Naive B cell (primary cell): ENCODE measurements at places on chromosomes 16 and 17. TPM values are rescaled to one million over a fixed set of nuclear protein-coding genes. Genes with fewer than 3 reads are reported as not detected.

DNA sequence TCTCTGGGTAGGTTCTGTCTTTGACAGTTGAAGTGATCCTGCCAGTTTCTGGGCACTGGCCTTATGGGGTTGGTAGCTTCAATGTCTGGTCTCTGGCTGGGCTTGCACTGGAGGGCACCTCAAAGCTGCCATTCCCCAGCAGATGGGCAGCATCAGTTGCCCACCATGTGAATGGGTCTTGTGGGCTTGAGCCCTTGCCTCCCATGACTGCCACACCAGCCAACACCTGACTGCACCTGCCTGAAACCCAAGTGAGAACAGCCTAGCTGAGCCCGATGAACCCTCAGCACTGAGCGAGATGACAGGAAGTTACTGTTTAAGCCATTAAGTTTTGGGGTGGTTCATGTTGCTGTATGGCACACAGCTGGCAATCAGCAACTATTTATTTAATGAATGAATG lies 69.1 kb upstream of the AXIN2 start:
- DNase-seq = no peak

DNA sequence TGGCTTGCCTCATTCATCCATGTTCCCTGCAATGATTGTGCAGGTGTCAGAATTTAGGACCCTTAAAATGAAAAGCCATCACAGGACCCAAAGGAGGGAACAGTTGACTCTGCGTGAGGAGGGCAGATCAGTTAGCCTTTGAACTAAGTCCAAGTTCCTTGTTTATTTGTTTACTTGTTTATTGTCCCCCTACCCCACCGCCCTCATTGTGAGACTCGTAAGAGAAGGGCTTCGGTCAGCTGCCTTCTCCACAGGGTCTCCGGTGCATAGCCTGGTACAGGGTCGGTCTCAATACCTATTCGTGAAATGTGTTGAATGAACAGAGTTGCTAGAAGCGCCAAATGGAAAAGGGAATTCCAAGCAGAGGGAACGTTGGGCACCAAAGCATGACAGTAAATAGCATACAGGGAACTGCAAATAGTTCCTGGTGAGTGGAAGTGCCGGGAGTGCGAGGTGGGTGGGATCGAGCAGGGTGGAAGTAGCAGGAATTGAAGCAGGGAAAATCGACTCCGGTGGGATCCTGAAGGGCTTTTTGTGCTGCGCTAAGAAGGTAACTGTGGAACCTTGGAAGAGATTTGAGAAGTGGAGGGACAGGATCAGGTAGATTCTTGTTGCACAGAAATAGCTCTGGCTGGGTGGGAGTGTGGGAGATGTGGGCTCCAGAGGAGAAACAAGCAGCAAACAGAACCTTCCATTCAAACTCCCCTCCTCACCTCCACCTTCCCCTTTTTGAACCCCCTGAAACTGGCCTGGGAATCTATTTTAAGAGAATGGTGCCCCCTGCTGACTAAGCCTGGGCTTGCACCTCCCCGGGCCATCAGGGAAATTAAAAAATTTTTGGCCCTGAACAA lies 12.7 kb downstream of the SLC35B1 start:
- DNase-seq = peak; percentile 76

DNA sequence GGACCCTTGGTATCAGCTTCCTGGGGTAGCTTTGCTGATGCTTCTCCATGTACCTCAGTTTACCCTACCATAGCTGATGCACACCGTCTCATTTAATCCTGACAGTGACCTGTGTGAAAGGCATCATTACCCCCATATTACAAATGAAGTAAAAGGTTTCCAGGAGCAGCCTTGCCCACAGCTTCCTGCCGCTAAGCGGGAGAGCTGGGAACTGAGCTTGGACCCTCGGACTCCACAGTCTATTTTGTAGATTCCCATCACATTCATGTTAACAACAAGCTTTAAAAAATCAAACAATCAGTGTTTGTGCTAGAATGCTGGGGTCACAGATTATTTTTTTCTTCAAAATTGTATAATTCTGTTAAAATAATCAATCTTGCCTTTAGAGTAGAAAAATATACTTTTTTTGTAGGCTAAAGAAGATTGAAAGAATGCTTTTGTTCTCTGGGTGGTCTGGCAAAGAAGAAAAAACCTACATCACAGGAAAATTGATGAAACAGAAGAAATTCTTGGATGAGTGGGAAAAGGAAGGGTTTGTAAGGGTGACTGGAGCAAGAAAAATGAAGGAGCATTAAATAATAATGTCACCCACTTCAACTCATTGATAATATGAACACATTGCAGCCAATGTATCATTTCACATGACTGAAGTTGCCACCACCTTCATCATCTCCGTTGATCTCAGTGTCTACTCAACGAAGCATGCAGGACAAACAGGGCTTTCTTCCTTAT lies 9.5 kb upstream of the USP10 start:
- no peak for DNase-seq

- no peak for DNase-seq
Measured at GRCh38 chr16:23879735-23880373, 44.1 kb downstream of the PRKCB start.

DNA sequence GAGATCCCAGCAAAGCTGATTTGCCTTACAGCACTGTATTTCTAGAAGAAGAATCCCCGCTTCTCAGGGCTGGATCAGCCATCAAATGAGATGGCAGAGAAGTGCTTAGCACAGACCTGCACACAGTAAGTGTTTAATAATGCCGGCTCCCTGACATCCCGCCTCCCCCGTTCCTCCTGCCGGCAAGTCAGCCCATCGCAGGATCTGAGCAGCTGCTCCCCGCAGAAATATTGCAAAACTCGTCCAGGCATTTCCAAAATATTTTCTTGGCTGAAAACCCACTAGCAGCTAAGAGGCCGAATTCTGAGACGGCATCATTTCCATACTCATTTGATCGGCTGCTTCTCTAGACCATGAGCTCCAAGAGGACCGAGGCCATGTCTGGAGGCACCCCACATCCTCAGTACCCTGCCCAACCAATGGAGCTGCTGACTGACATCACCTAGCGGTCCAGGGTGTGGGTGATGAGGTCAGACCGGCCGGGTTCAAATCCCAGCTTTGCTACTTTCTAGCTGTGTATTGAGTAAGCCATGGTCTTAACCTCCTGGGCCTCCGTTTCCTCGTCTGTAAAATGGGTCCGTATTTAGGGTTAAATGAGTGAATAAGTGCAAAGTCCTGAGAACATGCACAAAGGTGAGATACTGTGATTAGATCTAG lies 251.5 kb downstream of the KATNIP start:
- no peak for DNase-seq

GRCh38 chr16:87895641-87896141 lies 26.4 kb upstream of the SLC7A5 start:
- no peak for DNase-seq

DNA sequence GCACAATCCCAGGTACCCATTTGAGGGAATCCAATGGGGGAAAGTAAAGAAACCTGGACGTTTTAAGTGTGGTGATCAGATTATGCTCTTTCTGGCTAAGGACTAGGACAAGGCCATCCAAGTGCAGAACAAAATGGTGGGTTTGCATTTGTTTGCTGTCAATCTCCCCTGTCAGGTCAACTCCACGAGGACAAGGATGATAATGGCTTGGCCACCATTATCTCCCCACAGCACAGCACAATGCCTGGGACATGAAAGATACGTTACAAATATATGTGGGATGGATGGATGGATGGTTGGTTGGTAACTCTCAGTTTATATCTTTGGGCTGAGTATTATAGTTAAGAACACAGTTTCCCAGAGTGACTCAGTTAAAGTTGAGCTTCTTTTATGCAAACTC lies 526.9 kb downstream of the NPIPA7 start:
- DNase-seq = no peak

The FOXL1 gene
- not detected for polyA plus RNA-seq

DNA sequence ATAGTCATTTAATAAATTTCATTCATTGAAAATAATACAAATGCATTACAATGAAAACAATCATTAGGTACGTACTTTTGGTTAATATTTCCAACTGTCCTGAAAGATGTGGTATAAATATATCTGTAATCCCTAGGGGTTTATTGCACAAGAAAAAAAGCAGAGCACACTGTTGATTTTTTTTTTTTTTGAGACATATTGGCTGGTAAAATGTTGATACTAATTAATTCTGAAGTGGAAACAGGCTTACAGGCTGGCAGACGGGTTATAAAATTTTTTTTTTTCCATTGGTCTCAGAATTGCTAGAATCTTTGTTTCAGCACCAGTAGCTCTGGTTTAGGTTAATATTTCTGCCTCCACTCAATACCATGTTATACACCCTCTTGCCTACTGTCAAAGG lies 193.6 kb downstream of the MAP2K6 start:
- DNase-seq = no peak

GRCh38 chr17:39641097-39641496 lies 4.2 kb downstream of the STARD3 start:
- no peak for DNase-seq

DNA sequence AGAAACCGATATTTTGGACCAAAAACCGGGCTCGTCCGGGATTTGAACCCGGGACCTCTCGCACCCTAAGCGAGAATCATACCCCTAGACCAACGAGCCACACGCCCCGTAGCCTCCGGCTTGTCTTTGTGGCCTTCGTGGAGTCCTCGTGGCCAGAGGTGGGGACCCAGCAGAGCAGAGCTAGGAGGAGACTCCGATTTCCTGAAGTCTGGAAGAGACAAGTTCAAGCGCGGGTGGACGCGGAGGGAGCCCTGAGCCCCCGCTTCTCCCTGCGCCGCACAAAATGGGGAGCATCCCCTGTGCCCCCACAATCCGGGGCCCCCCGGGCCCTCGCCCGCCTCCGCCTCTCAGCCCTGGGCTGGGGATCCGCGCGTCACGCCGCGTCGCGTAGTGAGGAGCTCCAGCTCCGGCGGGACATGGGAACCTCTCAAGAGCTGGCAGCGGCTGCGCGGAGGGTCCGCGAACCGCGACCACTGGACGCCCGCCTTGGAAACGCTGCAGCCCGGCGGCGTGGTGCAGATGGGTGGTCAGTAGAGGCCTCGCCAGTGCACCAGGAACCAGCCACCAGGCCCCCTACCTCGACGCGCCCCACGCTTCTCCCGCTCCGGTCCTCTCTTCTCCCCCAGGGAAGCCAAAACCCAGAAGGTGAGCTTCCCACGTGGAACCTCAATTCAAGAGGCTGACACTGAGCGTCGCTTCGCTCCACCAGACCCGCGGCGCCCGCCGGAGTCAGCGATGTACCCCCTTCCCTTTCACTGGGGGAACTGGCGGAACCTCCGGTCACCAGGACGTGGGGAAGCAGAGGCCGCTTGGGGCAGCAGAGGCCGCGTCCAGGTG lies 5.2 kb upstream of the OR1F1 start:
- DNase-seq = no peak

DNA sequence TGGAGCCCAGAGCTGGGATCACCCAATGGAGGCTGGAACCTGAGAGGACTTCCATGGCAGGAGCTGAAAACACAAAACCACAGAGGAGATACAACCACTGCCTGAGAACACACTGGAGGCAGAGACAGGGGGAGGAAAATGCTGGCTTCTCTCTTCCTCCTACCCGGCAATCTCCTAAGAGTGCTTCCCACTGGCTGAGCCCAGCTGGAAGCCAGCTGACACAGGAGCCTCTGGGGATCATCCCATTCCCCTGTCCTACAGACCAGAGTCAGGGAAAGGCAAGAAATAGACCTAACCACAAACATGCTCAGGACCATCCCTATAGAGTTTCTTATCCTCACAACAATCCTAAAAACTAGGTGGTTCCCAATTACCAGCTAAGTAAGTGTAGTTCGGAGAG lies 112.4 kb upstream of the CDH5 start:
- DNase-seq = no peak

GRCh38 chr17:31596382-31597323 lies 205.2 kb downstream of the RAB11FIP4 start:
- peak; percentile 52 for DNase-seq

GRCh38 chr16:89867918-89868317 lies 5.5 kb upstream of the TCF25 start:
- no peak for DNase-seq

GRCh38 chr17:9402590-9403199 lies 172.9 kb downstream of the STX8 start:
- no peak for DNase-seq

The ZNF500 gene
- polyA plus RNA-seq = 19.9 TPM

DNA sequence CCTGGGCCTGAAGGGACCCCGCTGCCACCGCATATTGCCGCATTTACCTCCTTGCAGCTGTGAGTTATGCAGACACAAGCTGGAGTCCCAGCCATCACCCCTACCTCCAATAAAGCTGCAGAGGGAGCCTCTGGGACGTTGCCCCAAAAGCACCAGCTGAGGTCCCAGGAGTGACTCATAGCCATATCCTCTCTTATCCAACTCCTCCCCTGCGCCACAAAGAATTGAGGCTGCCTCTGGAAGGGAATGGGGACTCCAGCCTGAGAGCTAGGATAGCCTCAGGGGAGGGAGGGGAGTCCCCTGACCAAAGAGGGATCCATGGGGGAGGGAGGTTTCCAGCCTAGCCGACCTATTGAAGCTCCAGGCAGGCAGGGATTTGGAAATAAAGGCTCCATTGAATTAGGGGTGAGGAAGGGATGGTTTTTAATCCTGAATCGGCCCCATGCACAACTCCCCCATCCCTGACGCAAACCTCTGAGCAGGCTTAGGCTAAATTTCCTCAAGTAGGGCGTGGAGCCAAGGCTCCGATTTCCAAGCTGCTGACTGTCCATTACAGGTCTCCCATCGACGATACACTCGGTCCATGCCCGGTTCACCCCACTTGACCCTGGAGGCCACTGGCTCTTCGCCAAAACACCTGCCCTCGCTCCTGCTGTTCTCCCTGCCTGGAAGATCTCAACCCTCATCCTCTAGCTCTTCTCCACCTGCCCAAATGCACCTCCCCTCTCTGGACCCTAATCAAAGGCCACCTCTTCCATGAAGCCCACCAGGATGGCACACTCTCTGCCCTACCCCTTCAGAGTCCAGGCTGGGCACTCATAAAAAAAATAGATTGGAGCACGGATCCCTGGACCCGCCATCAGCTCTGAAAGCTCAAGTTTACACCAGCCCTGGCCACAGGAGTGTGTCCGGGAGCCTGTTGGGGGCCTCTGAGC lies 27.5 kb downstream of the PIMREG start:
- no peak for DNase-seq

GRCh38 chr17:57275071-57275764 lies 18.9 kb downstream of the MSI2 start:
- DNase-seq = no peak

GRCh38 chr16:26806657-26807056 lies 260.1 kb upstream of the C16orf82 start:
- no peak for DNase-seq

DNA sequence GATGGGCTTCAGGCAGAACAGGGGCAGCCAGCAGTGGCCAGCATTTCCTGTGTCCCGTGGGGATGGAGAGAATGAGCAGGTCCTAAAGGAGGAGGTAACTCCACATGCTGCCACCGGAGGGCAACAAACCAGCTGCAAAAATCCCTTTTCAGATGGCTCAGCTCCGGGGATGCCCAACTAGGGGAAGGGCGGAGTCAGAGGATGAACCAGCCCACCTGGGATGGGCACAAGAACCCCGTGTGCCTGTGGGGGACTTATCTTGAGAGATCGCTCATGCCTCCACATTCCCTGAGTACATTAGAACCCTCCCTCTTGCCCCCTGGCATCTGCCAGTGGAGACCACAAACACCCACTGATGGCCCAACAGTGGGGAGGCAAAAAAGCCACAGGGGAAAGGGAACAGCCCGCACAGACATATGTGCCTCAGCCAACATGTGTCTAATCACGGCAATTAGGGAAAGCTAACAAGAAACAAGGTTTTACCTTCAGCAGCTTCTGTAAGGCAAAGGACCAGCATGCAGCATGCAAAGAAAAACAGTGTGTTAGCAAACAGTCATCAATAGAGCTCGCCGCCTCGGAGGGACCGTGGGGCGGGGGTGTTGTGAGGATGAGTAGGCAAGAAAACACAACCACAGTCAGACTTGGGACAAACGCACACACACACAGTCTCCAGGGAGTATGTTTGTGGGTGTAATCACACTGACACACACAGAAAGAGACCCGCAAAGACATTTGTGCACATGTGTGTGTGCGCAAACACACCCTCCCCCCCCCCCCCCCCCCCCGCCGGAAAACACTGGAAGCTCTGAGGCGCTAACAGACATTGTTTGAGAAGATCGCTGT lies 64.0 kb downstream of the MYO18A start:
- DNase-seq = no peak
